ENCODE measurements at places on chromosomes 12 and 14.
A peak's percentile ranks its signal among the peaks of the same experiment; 100 is the strongest.

- DNase-seq: no peak
Measured at GRCh38 chr12:17016116-17016864, 410.3 kb upstream of the LMO3 start.

DNA sequence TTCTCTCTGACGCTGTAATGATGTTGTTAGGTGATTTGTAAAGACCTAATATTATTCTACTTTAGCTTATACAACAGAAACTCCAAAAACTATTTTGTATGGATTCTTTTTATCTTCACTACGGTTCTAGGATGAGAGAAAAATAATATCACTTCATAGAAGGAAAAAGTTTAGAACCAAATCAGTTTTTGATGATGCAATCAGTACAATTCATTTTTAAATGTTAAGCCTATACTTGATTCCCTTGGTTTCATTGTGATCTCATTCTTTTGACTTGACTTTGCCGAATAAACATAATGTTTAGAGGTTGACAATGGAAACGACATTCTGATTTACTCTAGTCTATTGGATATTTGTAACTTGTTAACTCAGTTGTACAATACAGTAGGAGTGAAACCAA lies 24.6 kb upstream of the ERGIC2 start:
- no peak for DNase-seq

GRCh38 chr14:77485901-77486678 lies 12.5 kb downstream of the ISM2 start:
- DNase-seq: no peak

GRCh38 chr14:60566101-60566500 lies 57.2 kb downstream of the SIX6 start:
- no peak for DNase-seq

DNA sequence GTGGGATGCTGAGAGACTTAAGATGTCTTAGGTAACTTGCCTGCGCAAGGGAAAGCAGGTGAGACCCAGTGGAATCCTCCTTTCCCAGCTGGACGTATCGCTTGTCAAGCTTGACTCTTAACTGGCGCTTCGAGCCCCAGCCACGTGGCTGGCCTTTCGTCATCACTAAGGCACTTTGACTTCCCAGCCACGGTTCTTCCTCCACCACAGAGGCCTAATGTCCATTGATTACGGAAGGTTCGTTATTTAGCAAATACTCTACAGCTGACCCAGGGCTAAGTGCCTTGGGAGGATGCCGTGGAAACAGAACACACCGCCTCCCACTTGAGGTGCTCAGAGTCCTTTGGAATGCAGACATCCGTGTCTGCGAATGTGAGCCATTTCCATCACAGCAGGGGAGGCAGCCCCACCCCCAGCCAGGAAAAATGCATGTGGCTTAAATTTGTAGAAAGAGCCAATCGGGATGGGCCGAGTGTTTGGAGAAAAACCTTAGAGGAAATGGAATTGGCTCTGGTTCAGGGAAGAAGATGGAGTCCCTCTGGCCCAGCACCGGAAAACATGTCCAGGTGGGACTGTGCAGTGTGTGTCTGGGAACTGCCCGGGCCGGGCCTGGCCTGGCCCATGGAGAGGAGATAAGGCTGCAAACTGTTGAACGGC lies 115.7 kb downstream of the PLXNC1 start:
- no peak for DNase-seq

GRCh38 chr12:42213023-42213422 lies 25.0 kb downstream of the YAF2 start:
- DNase-seq: peak; percentile 18

GRCh38 chr12:526089-526488 lies 66.3 kb downstream of the B4GALNT3 start:
- peak; percentile 26 for DNase-seq

DNA sequence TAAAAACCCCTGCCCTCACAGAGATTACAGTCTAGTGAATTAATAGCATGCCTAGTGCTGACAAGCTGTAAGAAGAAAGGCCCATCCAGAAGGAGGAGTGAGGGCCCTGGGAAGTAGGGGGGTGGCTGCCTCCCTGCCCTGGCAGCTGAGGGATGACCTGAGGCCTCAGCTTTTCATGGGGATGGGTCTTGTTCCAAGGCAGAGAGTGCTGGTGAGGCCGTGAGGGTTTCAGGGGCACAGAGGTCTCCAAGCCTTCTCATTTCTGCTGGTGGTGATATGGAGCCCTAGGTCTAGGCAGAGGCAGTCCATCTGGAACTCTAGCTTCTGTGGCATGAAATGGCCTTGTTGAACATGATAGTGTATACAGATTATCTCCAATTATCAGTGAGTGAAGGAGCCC lies 114.4 kb downstream of the ZFP36L1 start:
- DNase-seq: no peak

- no peak for DNase-seq
Measured at GRCh38 chr14:78713716-78714115, 543.5 kb downstream of the NRXN3 start.

DNA sequence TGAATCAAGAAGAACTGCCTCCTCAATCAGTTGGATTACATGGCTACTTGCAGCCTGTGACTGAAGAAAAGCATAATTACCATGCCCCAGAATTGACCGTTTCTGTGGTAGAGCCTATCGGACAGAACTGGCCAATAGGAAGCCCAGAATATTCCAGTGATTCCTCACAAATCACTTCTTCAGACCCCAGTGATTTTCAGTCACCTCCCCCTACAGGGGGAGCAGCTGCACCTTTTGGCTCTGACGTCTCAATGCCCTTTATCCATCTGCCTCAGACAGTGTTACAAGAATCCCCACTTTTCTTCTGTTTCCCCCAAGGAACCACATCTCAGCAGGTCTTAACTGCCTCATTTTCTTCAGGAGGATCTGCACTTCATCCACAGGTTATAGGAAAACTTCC lies 80.8 kb downstream of the RAD52 start:
- no peak for DNase-seq

DNA sequence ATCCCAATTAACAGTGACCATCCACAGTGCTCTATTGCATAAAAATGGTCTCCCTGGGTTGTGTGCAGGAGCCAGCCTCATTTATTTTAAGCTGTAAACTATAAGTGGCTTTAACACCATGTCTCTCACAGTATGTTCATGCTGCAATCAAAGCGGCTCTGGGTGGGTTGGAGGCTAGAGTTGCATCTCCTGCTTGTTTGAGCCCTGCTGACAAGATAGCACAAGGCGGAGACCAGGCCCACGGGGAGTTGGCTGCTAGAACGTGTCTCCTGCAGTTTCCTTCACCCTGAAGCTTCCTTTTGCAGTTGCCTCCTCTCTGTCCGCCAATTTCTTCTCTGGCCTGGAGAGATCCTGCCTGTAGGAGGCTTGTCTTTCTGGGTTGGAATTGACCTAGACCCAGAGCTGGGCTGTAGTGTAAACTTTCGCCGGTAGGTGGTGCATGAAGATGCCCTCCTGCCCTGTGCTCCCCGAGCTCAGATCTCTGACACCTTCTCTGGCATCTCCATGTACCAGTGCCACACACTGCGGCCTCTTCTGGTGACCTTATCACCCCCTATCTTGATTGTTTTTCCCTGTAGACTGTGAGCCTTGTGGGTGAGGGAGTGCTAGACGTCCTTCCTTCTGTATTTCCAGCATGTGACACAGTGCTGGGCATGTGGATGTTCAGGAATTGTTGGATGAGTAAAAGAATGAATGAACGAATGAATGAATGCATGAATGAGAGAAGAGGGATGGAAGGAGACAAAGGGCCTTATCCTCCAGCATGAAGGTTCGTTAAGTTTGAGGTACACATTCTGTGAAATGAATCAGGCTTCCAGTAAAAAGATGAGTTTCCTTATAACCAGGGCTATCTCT lies 10.4 kb downstream of the OTUB2 start:
- peak; percentile 77 for DNase-seq

Data from OCI-M1 (cell line).